Neural crest cell (in vitro differentiated cells): ENCODE measurements at places on chromosomes 6 and 20.
A peak's percentile ranks its signal among the peaks of the same experiment; 100 is the strongest.

DNA sequence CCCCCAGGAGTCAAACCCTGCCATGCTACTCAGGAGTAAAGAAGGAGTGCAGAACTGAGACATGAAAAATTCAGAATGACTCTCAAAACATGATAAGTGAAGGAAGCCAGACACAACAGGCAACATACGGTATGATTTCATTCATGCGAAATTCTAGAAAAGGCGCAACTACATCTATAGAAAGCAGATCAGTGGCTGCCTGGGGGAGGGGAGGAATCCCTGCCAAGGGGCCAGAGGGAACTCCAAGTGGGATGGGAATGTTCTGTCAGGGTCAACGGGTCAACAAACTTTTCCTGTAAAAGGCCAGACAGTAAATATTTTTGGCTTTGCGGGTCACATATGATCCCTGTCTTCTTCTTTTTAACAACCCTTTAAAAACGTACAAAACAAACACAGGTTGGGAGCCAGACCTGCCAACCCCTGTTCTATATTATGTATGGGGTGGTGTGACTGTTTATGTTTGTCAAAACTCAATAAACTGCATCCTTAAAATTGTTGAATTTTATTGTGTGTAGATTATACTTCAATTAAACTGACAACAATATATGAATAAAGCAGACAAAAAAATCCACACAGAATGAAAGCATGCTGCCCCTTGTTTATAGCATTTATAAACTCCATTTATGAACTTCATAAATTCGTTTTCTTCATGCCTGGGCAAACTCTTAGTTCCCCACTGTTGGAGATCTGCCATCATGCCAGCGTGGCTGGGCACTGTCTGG lies 56.6 kb upstream of the TRAF3IP2 start:
- DNase-seq = no peak

DNA sequence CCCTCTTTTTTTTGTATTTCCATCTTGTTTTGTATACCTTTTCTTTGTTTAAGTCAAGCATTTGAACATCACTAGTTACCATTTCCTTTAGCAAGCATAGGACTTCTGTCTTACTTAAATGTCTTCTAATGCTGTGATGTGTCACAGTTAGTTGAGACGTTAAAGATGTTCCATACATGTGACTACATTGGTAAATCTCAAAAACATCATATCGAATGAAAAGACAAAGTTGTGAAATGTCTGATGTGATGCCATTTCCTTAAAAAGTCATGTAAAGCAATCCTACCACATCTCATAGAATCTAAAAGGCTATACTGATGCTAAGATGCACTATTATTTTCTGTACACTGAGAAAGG lies 26.8 kb downstream of the SLC16A10 start:
- no peak for DNase-seq

GRCh38 chr6:110404607-110405006 lies 10.8 kb downstream of the DDO start:
- no peak for DNase-seq

GRCh38 chr6:168916576-168917211 lies 337.0 kb downstream of the THBS2 start:
- DNase-seq = no peak

DNA sequence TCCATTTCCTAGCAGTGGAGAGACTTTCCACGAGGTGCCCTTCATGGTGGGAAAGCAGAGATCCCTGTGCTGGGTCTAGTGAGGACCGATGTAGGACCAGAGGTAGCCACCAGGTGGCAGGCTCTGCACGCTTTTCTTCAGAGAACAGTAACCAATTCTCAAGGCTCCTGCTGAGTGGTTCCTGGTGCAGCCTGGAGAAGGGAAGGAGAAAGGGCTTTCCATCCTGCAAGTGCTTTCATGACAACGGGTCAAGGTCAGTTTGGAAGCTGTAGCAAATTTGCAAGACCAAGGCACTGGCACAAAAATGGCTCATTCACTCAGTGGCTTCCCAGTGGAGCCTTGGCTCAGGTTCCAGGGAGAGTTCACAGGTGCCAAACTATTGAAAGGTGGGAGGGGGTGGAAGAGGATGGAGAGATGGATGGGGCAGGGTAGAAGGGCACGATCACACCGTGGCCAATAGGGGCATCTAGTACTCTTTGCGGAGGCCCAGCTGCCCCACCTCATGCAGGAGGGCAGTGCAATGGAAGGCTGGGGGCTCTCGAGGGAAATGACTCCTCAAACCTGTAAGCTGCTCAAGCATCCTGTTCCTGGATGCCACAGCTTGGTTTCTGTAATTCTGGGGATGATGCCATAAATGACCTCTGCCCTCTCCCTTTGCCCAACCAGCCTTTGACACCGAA lies 25.5 kb upstream of the KCNK16 start:
- peak; percentile 83 for DNase-seq

- DNase-seq = no peak
These were observed 293.3 kb downstream of the HACE1 start for GRCh38 chr6:104566411-104566810.

- DNase-seq = no peak
These were observed 8.1 kb downstream of the HLA-DRB1 start for GRCh38 chr6:32581315-32582095.

GRCh38 chr6:12440981-12441380 lies 150.8 kb downstream of the EDN1 start:
- DNase-seq = no peak

DNA sequence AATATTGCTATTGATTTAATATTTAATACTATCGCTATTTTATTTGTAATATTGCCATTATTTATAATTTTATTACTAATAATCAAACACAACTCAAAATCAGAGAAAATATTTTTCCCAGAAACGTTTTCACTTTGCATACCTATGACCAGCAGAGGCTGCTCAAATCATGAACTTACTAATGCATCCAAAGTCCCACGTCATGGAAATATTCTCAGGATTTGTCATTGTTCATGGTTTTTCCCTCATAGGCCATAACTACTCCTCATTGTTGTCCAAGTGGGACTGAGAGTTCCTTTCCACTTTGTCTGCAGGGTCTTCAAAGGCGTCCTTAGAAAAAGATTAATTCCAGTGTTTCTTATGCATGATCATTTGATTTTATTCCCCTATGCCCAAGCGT lies 344.8 kb downstream of the THBS2 start:
- DNase-seq = no peak

DNA sequence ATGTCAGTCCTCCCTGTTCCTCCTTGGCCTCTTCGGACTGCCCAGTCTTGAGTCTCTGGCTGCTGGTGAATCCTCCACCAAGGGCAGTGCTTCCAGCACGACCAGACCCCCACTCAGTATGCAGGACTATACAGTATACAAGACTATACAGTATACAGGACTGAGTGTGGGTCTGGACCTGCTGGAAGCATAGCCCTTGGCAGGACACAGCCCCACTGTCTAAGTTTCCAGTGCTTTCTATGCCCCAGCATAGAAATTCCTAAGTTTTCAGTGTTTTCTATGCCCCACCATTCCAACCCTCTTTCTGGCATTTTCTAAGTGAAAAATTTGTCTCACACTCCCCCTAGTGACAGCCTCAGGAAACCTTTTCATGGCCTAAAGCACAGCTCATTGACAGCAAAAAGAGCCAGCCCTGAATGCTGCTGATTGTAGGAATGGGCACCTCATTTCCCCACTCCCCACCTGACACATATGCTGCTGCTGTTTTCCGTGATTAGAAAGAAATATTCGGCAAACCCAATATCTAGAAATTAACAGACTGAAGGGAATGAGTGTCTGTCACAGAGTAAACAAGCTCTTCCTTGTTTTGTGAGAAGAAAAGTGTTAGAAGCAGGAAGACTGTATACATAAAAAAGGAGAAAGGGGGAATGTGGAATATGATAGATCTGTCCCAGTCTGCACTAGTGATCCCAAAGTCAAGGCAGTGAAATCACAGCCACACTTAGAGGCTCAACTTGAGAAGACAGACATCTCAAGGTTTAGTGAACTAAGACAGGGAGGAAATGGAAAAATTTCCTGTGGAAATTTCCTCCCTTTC lies 206.9 kb downstream of the IBTK start:
- DNase-seq = peak; percentile 43

- DNase-seq = no peak
These were observed 62.5 kb downstream of the PYGB start for GRCh38 chr20:25310268-25310920.

DNA sequence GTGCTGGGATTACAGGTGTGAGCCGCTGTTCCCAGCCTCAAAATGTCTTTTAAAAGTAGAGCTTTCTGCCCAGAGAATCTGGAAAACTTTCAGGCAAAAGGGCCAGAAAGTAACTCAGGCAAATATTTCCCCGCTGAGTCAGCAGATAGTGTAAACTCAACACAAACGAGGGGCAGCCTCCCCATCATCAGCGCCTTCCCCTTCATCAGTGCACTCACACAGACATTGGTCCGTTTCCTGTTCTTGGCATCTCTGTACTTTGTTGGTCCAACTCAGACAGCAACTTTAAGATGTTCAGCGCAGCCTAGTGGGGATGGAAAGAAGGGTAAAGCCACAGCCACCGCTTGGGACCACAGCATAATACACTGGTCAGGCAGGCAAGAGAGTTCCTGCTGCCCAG lies 69.5 kb downstream of the CSE1L start:
- DNase-seq = no peak

DNA sequence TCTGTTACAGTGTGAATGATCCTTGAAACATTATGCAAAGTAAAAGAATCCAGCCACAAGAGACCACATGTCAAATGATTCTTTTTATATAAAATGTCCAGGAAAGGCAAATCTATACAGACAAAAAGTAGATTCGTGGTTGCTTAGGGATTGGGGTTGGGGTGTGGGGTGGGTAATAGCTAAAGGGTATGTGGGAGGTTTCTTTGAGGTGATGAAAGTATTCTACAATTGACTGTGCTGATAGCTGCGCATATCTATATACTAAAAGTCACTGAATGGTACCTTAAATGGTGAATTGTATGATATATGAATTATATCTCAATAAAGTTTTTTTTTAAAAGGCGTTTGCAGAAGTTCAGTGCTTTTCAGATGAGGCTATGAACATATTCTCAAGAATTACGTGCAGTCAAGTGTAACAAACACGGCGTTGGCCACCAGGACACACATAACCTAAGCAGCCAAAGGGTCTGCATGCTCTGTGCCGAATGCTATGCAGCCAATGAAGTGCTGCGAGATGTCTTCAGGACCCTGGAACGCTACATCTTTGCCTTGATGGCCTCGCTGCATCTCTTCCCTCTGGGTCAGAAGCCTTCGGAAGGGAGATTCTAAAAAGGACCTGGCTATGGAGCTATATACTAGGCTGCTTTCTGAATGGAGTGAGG lies 96.9 kb downstream of the SCML4 start:
- no peak for DNase-seq

DNA sequence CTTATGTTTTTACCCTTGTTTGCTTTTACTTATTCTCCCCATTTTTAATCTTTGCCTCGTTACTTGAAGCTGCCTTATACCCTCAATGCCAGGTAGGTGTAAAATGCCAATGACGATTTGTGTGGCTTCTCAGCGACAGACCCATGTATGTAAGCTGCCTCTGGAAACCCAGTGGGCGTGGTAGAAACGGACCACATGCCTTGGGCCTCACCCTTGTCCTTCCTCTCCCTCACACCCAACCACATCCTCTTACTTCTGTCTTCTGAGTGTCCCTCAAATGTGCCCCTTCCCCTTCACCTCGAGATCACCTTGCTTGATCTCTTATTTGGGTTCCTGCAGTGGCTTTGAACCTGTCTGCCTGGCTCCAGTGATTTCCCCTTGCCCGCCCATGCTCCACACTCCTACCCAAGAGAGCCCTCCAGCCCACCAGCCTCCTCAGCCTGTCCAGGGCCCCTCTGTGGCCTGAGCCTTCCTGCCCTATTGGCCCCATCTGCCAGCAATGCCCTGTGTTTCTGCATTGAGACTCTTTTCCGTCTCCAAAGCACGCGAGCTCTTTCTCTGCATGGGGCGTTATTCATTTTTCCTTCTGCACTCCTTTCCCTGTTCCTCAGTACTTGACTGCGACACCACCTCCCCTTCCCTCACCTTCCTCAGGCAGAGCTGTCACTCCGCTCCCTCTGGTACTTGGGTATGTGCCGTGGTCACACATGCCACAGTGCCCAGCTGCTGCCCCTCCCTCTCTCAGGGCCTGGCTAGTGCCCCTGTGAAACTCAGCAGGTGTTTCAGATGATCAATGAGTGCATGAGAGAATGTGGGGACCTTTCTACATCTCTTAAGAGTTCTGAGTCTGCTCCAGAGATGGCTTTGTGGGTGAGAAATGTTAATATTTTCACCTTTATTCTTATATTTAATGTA lies 115.4 kb downstream of the SLX4IP start:
- DNase-seq = no peak

- no peak for DNase-seq
These were observed 3.2 kb downstream of the SLC22A23 start for GRCh38 chr6:3453413-3454272.

- no peak for DNase-seq
These were observed 46.0 kb upstream of the TAGAP start for GRCh38 chr6:159090530-159091480.

GRCh38 chr20:15916623-15917022 lies 656.6 kb downstream of the KIF16B start:
- no peak for DNase-seq

GRCh38 chr20:63567386-63568169 lies 6.5 kb downstream of the HELZ2 start:
- no peak for DNase-seq

- DNase-seq = peak; percentile 57
These were observed 20.0 kb upstream of the NFATC2 start for GRCh38 chr20:51562332-51563173.

- DNase-seq = no peak
These were observed 216.4 kb downstream of the DLL1 start for GRCh38 chr6:170074435-170074834.

DNA sequence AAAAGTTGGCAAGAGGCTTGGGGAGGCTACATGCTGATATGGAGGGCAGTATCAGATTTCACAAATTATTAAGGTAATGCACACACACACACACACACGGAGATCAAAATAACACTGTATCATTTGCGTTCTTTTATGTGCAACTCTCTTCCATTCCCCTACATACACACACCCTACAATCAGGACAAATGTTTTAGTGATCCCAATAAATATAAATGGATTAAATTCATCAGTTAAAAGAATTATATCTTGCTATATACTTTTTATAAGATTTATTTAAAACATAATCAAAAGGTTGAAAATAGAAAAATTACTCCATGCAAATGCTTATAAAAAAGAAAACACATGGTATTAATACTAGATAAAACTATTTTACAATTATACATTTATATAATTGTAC lies 25.9 kb downstream of the TMX4 start:
- no peak for DNase-seq

DNA sequence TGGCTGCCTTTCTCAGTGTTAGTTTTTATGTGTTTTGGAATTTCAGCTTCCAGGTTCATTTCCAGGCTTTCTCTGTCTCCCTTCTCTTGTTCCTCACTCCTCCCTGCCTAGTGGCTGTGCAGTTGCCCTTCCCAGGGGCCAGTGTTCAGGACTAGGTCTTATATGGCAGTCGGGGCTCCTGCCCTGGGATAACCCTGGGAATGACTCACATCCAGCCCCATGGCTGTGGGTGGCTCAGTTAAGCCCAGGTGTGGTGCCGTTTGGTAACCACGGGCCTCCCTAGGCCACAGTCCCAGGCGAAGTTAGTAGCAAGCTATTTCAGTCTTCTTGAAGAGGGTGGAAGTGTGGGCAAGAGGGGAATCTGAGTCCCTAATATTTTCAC lies 57.4 kb upstream of the DDR1 start:
- DNase-seq = no peak
